Mesenteric fat pad (tissue), 1 donor: ENCODE measurements at places on chromosomes 5 and 9. TPM values are rescaled to one million over a fixed set of nuclear protein-coding genes. Genes with fewer than 3 reads are reported as not detected.
A peak's percentile ranks its signal among the peaks of the same experiment; 100 is the strongest.

- DNase-seq: no peak
Observed at GRCh38 chr5:74866596-74867162, 492 bp upstream of the FAM169A start.

GRCh38 chr9:129317179-129318011, 139.3 kb upstream of the IER5L start:
- DNase-seq: peak; percentile 68

DNA sequence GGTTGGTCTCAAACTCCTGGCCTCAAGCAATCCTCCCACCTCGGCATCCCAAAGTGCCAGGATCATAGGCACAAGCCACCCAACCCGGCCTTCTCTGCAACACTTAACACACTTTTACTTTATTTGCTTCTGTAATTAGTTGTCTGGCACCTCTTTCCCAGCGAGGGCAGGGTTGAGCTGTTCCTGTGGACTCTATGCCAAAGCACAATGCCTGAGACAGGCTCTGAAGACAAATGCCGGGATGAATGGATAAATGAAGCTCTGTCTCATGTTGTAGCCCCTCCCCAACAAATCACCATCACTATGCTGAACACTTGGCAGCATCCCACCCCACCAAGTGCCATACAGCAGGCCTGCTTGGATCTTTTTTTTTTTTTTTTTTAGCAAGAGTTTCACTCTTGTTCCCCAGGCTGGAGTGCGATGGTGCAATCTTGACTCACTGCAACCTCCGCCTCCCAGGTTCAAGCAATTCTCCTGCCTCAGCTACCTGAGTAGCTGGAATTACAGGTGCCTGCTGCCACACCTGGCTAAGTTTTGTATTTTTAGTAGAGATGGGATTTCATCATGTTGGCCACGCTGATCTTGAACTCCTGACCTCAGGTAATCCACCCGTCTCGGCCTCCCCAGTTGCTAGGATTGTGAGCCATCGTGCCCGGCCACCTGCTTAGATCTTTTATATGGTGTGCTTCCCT, 21.3 kb downstream of the GPX3 start:
- no peak for DNase-seq

DNA sequence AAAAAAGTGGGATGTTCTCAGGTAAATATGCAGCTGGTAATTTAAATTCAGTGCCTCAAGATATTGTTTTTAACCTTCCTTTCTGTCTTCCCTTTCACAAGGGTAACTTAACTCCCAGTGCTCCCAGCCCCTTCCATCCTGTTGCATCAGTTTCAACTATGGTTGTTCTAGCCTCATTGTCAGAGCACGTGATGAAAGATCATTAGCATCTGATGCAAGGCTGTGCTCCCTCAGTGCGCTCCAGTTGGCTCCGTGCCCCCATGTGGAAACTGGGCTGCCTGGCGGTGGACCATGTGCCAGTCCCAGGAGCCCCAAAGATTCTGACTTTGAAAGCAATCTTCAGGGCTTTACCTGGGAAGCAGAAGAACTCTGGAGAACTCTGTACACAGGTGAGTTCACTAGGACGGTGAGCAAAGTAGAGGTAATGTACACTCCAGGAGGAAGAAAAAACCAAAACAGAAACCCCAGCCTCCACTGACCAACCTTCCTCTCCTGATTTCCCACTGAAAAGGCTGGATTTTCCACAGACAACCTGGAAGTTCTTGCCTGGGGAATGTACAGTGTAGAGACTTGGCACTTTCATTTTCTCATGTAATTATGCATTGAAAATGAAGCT, 96.9 kb downstream of the SLC1A3 start:
- no peak for DNase-seq

Gene SLC38A9
- total RNA-seq: 17.6 TPM

Gene GFI1B
- total RNA-seq: not detected

DNA sequence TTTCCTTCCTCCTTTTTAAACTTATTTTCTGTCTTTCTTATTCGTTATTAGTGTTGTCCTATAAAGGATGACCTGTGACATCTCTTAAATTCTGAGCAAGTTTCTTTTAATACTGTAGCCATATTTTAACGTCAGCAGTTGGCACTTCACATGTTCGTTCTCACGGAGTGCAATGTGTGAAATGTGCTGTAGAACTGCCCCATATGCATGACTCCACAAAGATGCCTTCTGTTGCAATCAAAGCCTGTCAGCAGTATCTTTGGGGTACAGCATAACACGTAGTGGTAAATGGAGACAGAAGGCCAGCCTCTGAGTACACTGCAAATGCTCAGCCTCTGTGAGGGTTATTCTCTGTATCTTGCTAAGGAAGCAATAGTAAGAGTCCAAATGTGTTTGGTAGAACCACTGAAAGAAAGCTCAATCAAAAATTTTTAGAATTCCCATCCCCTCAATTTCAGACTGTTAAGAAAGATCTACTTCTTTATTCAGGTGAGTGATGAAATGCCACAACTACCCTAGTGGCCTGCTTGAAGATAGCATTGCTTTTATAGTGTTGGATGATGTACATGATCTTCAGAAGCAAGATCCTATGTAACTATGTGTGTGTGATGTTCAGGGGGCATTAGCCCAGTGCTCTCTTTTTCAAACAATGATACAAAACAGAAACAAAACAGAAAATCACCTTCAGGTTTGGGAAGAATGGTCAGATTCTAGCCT, 277.7 kb downstream of the TMEM167A start:
- DNase-seq: no peak

DNA sequence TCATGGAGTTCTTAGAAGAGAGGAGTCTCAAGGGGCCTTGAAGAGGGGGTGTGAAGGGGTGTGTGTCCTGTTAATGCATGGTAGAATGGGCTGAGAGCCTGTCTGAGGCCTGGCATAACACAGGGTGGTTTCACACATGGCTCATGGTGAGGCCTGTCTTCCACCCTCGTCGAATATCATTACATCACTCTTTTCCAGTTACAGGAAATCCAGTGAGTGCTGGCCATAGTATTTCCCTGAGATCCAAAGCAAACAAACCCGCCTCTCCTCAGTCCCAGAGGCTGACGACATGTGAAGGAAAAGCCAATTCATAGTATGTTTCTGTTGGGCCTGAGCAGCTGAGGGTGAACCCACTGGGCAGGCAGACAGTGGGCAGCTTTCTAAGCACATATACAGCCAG, 159.4 kb upstream of the NR3C1 start:
- no peak for DNase-seq

Gene BNIP1
- total RNA-seq: 11.7 TPM

GRCh38 chr5:174236070-174236469, 190.6 kb downstream of the NSG2 start:
- no peak for DNase-seq

Gene OR1Q1
- total RNA-seq: not detected

- DNase-seq: no peak
Observed at GRCh38 chr5:150085950-150086715, at the start of gene CSF1R. Gene CSF1R, minus strand, starts transcription at chr5:150086554. Its CDS starts 127 bp downstream, at chr5:150086427.

- no peak for DNase-seq
Observed at GRCh38 chr9:79155308-79155707, 416.5 kb upstream of the TLE4 start.

GRCh38 chr5:144395704-144396103, 225.0 kb downstream of the KCTD16 start:
- DNase-seq: no peak

- DNase-seq: no peak
Observed at GRCh38 chr5:12777342-12777741, 873.1 kb upstream of the CTNND2 start.

- no peak for DNase-seq
Observed at GRCh38 chr9:95508968-95509850, 7.6 kb downstream of the PTCH1 start.

GRCh38 chr9:22158271-22158670, 149.2 kb upstream of the CDKN2B start:
- no peak for DNase-seq

DNA sequence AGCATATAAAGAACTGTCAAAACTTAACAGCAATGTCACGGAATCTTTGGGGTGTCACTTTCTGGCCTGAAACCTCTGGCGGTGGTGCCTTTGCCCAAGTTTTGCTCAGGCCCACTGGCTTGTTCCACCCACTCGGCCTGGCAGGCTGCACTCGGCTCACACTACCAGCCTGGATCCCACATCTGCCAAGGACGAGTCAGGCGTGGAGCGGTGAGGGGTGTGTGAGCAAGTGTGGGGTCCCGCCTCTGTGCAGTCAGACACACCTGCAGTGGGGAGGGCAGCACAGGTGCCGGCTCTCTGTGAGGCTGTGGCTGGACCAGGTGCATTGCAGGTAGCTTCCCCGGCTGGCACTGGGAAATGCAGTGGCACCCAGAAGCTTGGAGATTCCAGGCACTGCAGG, 40.0 kb downstream of the TSPAN17 start:
- DNase-seq: no peak

Gene PARP8
- 28.0 TPM for total RNA-seq

Gene IL3
- not detected for total RNA-seq

DNA sequence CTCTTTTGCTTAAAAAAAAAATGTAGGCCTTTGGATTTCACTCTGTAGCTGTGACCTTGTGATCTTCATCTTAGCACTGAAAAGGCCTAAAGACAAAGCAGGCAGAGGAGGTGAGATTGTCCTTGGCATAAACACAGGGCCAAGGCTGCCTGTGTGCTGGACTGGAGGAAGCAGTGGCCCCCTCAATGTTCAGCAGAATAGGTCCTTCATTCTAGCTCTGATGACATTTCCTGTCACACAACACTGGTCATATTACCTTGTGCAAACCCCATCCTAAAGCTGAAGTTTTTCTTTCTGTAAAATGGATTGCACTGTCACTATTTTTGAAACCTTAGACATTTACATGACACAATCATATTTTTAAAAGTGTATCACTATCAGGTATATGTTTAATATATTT, 147.4 kb downstream of the INSYN2B start:
- DNase-seq: no peak
